Esophagus muscularis mucosa (tissue), 4 donors: ENCODE measurements at places on chromosomes 5 and 9.

GRCh38 chr5:88405783-88406182 is 137.1 kb upstream of the TMEM161B start:
- H3K27ac ChIP-seq: no peak overlapping the region
- no peak overlapping the region for H3K4me3 ChIP-seq
- no peaks in the 10 kb centered on the region for H3K4me1 ChIP-seq
- no peak for DNase-seq
- no peaks in the 10 kb centered on the region for H3K36me3 ChIP-seq
- no peaks in the 10 kb centered on the region for H3K27me3 ChIP-seq

GRCh38 chr5:130141659-130142320 is 237.5 kb downstream of the CHSY3 start:
- H3K4me1 ChIP-seq: no peaks in the 10 kb centered on the region
- no peak overlapping the region for H3K27ac ChIP-seq
- no peaks in the 10 kb centered on the region for H3K36me3 ChIP-seq
- no peak for DNase-seq
- H3K4me3 ChIP-seq: no peak overlapping the region

DNA sequence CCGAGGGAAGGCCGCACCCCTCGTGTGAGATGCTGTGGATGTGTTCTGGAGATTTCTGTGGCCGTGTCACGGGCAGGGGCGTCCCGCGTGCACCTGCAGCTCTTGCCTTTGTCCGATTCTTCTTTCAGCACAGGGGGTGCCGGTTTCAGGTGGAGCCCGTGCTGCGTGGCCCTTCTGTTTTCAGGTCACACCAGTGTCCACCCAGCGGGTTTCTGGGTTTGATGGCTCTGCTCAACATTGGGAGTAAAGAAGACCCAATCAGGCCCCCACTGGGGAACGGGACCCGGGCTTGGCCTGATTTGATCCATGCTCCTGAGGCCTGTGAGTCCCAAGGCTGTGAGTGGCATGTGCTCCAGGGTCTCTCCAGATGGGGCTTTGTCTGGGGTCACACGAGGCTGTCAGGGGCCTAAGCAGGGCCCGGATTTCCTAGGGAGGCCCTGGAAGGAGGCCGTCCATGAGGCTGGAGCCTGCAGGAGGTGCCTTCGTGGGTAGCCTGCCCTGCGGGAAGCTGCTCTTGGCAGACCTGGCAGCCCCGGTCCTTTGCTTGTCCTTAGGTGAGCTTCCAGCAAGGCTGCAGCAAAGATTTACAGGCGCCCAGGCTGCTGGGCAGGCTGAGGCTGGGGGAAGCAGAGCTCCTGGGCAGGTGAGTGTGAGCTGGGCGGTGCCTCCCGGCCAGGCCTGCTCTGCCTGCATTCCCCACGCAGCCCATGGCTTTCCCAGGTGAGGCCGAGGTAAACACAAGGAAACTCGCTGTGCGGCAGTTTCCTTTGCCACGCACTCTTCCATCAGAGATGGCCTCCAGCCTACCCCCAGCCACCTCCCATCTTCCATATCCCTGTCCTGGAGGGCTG is 12.8 kb downstream of the MRPL36 start:
- H3K27ac ChIP-seq: no peak overlapping the region
- H3K36me3 ChIP-seq: no peaks in the 10 kb centered on the region
- no peak for DNase-seq
- H3K4me3 ChIP-seq: no peak overlapping the region
- H3K27me3 ChIP-seq: no peaks in the 10 kb centered on the region

DNA sequence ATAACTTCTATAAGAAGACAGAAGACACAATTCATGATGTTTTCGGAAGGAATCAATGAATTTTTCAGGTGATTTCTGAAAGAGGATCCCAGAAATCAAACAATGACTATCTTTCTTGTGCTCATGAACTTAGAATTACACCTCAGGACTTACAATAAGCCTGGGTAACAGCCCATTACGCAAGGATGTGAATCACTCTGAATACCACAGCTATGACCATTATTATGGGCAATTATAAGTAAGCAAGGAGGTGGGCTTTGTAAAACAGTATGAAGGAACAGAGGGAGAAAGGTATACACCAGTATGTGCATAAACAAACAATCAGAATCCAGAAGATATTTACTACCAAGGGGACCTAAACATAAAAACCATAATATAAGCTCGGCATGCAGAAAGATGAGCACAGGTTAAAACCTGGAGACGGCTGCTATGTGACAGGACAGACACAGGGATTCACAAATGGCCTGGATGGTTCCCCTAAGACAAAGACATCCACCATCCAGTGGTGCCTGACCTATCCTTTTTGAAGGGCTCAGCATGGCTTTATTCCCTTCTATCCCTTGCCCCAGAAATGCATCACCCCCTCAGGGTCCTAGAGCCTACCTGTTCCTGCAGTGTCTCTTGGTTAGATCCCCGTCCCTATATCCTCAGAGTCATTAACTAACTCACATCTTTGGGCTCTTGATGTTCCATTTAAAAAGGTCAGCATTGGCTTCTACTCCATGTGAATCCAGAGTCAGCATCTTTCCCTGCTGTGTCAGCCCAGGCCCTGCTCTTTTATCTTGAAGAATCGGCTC is 21.8 kb upstream of the PPP2CA start:
- peaks cover 10% of the 10 kb centered on the region for H3K4me1 ChIP-seq
- no peak for DNase-seq
- no peak overlapping the region for H3K27ac ChIP-seq
- H3K4me3 ChIP-seq: no peak overlapping the region

- H3K4me3 ChIP-seq: no peak overlapping the region
- H3K36me3 ChIP-seq: no peaks in the 10 kb centered on the region
- no peaks in the 10 kb centered on the region for H3K27me3 ChIP-seq
- H3K4me1 ChIP-seq: peaks cover 25% of the 10 kb centered on the region
- DNase-seq: no peak
These were observed 605.4 kb downstream of the TLE1 start for GRCh38 chr9:81083854-81084512.

DNA sequence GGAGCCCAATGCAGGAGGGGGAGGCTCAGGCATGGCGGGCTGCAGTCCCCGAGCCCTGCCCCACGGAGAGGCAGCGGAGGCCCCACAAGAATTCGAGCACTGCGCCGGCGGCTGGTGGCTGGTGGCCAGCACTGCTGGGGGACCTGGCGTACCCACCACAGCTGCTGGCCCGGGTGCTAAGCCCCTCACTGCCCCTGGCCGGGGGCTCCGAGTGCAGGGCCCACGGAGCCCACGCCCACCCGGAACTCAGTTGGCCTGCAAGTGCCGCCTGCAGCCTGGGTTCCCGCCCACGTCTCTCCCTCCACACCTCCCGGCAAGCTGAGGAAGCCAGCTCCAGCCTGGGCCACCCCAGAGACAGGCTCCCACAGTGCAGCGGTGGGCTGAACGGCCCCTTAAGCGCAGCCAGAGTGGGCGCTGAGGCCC is 780.3 kb downstream of the DTWD2 start:
- H3K27me3 ChIP-seq: no peaks in the 10 kb centered on the region
- H3K4me1 ChIP-seq: no peaks in the 10 kb centered on the region

DNA sequence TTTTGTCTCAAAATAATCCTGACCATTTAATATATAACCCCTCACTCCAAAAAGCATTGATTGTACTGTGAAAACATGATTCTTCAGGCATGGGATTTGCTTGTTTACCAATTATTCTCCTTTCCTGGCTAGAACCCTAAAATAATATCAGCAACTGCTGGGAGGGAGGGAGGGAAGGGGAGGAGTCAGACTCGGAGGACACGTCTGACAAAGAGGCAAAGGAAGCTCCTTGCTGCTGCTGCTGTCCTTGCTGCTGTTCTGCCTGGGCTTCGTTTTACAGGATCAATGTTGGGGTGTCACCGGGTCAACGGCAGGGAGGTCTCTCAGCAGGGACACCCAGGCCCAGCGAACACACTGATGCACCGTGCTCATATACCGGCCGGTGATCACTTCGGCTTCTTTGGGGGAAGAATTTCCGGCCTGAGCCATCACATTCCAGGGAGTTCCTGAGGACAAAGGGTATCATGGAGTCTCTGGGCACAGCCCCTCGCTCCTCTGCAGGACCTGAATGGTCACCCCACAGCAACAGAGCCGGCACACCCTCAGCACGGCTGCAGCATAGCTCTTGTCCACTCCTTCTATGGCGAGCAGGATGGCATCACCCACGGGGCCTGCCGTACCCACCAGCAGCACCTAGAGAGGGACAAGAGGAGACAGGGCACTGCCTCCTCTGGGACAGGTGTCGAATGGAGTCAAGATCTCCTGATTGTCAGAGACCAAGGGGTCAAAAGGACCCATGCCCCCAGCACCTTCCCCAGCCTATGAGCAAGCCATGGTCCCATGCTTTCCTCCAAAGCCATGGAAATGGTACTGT is 27.9 kb downstream of the MED10 start:
- H3K27ac ChIP-seq: no peak overlapping the region
- H3K4me3 ChIP-seq: no peak overlapping the region
- no peak for DNase-seq
- no peaks in the 10 kb centered on the region for H3K36me3 ChIP-seq
- no peaks in the 10 kb centered on the region for H3K4me1 ChIP-seq
- no peaks in the 10 kb centered on the region for H3K27me3 ChIP-seq
